ENCODE measurements at places on chromosomes 5 and 9.

GRCh38 chr5:156681265-156681664 is 168.8 kb upstream of the PPP1R2B start:
- no peak for DNase-seq

GRCh38 chr5:33299621-33300208 is 141.1 kb upstream of the TARS1 start:
- DNase-seq = no peak

GRCh38 chr5:58933891-58934628 is 351.2 kb downstream of the RAB3C start:
- no peak for DNase-seq

DNA sequence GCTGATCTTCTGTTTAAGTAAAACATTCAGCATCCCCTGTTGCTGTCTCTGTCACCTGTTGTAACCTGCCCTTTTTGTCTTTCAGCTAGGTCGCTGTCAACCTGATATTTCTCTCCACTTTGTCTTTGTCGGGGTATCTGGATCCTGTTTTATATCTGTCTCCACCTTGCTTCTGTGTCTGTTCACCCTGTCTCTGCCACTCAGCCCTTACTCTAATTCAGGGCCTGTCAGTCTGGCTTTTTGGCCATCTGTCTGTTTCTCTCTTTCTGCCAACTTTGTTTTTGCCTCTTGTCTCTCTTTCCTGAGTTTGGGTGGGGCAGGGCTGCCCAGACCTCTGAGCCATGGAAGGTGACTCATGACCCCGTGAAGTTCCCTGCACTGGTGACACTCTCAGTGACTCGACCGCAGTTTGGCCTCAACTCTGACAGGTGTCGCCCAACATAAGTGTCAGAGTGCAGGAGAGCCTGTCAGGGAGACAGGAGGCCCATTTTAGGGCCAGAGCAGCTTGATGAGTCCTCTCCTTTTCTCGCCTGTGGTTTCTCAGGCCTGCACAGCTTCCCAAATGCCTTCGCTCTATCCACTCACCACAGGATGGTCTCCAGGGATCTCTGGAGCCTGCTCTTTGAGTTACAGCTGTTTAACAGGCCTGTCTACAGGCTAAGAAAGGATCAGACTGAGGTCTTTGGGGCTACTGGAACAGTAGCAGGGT is 868 bp downstream of the ZBTB43 start:
- peak; percentile 88 for DNase-seq

GRCh38 chr9:748861-749497 is 92.5 kb upstream of the DMRT1 start:
- no peak for DNase-seq

- DNase-seq = no peak
Measured at GRCh38 chr5:120055858-120056257, 408.2 kb upstream of the PRR16 start.

DNA sequence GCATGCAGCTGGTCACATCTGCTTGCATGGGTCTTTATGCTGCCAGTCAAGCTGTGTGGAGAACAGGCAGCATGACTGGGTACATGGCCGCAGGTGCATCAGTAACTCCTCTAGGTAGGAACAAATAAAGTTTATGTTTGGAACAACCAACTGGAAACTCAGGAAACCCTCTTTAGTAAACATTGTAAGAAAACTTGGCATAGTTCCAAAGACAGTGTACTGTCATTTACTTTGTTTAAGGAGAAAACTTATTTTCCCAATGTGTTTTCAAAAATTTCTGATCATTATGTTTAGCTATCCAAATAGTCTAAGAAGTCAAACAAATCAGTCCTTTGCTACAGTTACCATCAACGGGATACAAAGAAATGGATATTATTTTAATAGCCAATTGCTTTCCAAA is 386.0 kb downstream of the CHSY3 start:
- DNase-seq = no peak

GRCh38 chr5:159102311-159102934 is 2.7 kb upstream of the EBF1 start:
- DNase-seq = no peak
